ENCODE measurements at places on chromosomes 5 and 9. TPM values are rescaled to one million over a fixed set of nuclear protein-coding genes. Genes with fewer than 3 reads are reported as not detected.

DNA sequence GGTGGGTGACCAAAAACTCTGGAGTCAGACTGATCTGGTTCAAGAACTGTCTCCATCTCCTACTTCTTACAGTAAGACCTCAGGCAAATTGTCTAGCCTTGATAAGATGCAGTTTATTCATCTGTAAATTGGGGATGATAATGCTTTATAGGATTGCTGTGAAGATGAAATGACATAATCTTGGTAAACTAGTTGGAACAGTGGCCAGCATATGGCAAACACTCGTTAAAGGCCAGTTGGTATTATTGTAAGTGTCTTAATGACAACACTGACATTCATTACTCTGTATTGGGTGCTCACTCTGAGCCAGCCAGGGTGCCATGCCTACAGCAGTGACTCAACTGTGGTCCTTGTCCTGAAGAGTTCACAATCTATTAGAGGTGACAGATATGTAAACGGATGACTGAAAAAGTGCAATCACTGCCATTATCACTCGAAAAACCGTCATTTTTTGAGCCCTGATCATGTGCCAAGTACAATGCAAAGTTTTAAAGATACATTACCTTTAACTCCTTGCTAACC lies 84.9 kb upstream of the HSPA9 start:
- no peak for ATAC-seq

GRCh38 chr9:34206561-34206960 lies 27.7 kb downstream of the UBAP1 start:
- no peak for ATAC-seq

DNA sequence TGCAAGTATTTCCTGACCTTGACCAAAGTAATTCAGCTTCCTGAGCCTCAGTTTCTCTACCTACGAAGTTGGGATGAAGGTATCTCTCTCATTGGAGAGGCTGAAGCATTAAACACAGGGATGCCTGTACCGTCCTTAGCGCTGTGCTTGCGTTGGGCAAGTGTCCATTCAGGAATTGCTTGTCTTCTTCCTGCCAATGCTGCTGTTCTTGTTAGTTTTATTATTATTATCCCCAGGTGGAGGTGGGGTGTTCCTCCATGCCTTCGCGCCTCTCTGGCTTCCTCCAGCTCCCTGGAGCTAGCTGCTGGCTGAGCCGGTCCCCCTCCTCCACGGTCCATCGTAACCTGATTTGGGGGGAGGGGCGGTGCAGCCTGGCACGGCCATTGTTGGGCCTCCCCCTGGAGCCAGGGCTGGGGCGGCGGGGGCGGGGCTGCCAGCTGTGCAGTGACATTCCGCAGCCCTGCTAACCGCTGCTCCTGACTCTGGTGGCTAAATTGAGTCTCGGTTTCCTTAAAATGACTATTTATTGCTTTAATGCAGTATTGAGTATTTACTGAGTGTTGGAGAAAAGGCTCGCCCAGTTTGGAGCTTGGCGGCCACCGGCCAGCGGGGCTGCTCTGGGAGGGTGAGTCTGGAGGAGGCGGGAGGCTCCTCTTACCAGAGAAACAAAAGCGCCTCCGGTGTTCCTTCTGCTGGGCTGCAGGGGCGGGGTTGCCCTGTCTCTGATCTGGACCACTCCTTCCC lies 51.3 kb downstream of the LMX1B start:
- ATAC-seq = no peak

DNA sequence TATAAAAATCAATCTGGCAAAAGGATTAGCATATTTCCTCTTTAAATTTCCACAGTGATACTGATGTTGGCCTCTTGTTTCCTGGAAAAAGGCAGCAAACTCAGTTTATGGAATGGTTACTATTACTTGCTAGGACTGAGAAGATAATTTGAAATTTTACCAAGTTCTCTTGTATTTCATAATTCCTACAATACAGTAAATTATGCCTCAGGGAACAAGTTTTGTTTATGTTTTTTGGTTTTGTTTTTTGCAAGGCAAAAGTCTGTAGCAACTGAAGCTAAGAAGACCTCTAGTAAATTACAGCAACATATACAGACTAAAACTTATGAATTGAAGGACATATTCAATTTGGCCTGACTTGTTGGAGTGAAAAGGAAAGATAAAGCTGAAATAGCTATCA lies 30.2 kb upstream of the SLCO6A1 start:
- ATAC-seq = no peak

HAUS6 gene
- total RNA-seq = 5.6 TPM

Data from esophagus mucosa (tissue), 1 donor.